ENCODE measurements at places on chromosomes 12 and 14.

GRCh38 chr12:93657071-93657470 is 20.1 kb upstream of the CRADD start:
- DNase-seq, result no peak

GRCh38 chr14:89620436-89620835 is 203.4 kb upstream of the FOXN3 start:
- no peak for DNase-seq

DNA sequence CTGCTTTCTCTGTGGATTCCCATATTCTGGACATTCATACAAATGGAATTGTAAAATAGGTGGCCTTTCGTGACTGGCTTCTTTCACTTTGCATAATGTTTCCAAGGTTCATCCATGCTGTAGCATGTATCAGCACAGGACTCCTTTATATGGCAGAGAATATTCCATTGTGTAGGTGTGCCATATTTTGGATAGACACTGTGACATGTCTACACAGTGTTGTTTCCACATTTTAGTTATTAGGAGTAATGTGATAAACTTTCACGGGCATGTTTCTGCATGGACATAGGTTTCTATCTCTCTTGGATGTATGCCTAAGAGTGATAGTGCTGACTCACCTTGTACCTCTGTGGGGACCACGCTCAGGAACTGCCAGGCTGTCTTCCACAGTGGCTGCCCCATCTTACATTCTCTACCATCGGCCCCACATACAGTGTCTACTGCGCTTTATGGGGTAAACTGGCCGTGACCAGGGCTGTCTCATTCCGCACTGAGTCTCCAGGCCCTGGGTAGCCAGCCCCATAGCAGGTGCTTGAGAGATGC is 7.1 kb upstream of the KRT84 start:
- DNase-seq, result no peak

DNA sequence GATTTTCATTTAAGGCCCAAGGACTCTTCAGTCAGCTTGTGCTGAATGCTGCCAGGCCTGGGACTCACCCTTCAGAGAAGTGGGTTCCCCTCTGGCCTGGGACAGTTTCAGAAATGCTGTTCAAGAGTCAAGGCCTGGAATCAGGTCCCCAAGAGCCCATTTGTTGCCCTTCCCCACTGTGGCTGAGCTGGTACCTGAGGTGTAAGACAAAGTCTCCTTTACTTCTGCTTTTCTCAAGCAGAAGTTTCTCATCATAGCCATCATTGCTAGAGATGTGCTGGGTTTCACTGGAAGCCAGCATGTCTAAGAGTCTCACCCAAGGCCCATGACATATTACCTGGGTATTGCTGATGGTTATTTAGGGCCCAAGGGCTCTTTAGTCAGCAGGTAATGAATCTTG is 8.9 kb downstream of the FANCM start:
- no peak for DNase-seq

DNA sequence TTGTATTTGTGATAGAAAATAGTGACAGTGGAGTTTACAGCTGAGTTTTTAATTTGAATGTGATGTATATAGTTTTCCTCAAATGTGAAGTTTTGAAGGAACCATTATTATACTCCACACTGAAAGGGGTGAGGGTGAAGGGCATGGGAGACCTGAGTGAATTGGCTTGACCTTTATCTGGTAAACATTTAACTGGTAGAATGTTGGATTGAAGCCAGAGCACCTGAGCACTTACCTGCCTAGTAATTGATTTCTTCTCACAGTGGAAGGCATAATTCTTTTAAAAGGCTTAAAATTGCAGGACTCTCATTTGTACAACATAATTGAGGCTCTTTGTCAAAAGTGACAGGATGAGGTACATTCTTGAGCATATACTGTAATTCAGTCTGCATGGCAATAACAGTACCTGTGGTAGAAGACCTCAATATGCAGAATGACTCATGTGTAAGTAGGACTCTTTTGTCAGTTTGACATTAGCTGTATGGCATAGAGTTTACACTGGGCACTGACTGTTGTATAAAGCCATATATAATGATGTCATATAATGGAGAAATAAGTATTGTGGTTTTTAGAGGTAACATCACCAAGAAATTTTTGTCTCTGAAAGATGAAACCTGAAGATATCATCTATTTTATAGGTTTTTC is 309.6 kb downstream of the TMTC2 start:
- no peak for DNase-seq
